ENCODE measurements at places on chromosomes 11 and 22. TPM values are rescaled to one million over a fixed set of nuclear protein-coding genes. Genes with fewer than 3 reads are reported as not detected.

Gene PAX6
- not detected for polyA plus RNA-seq

Gene OR5P2
- polyA plus RNA-seq, result not detected

Gene GNAZ
- polyA plus RNA-seq, result 0.94 TPM

Gene OR52E8
- not detected for polyA plus RNA-seq

Gene SMIM38
- 0.08 TPM for polyA plus RNA-seq

Gene OR6A2
- polyA plus RNA-seq, result not detected

Gene RNF121
- 30.2 TPM for polyA plus RNA-seq

Gene APOBEC3F
- 4.3 TPM for polyA plus RNA-seq

Gene OR52N1
- not detected for polyA plus RNA-seq

Gene GGT5
- 58.7 TPM for polyA plus RNA-seq

Gene HEPN1
- polyA plus RNA-seq, result not detected

Gene TSSK2
- polyA plus RNA-seq, result 0.08 TPM

Gene XRRA1
- polyA plus RNA-seq, result 2.4 TPM

Gene CCND1
- 67.5 TPM for polyA plus RNA-seq

Gene ABCG4
- 0.03 TPM for polyA plus RNA-seq

Measured in lung (tissue), 17 donors.